ENCODE measurements at places on chromosomes 3 and 15.

- no peak for DNase-seq
These were observed 338.9 kb upstream of the CFAP20DC start for GRCh38 chr3:59388555-59389270.

DNA sequence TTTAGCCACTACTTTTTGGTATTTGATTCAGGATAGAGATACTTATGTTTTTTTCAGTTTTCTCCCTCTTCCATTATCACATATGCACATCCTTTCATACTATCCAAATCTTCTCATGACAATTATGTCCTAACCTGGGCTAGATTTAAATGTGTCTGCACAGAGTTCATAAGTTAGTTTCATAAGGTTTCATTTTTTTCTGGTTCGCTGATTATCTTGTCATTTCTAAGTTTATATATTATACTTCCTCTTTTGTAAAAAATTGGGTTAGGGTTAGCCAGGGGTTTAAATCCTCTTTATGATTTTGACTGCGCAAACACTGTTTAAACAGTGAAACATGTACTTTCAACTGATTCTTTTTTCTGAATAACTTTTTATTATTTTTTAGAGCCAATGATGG is 148.6 kb downstream of the SST start:
- no peak for DNase-seq

DNA sequence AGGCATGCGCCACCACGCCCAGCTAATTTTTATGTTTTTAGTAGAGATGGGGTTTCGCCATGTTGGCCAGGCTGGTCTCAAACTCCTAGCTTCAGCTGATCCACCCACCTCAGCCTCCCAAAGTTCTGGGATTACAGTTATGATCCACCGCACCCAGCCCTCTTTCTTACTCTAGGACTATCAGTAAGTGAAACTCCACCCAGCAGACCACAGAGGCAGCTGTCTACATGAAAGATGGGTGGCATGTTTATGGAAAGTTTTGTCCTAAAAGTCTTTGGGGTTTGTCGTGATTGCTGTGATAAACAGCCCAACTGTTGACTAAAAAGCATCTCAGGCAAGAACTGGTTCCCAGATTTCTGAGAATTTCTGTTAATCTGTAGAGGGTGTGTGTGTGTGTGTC is 10.9 kb downstream of the ARL6IP5 start:
- no peak for DNase-seq

- no peak for DNase-seq
These were observed 5.4 kb downstream of the CLN6 start for GRCh38 chr15:68224108-68224507.

Measured in activated T-cell treated with anti-CD3 and anti-CD28 coated beads for 1 hour (primary cell).